Retinal pigment epithelial cell (primary cell): ENCODE measurements at places on chromosomes 3 and 15.

GRCh38 chr15:45892182-45892581 lies 257.4 kb downstream of the SQOR start:
- DNase-seq, result no peak

- peak; percentile 11 for DNase-seq
These were observed 33.4 kb upstream of the RAD18 start for GRCh38 chr3:8996681-8997121.

- DNase-seq, result no peak
These were observed 253.7 kb upstream of the THBS1 start for GRCh38 chr15:39327005-39327730.

GRCh38 chr3:117853923-117854668 lies 1144.5 kb downstream of the TUSC7 start:
- no peak for DNase-seq

GRCh38 chr3:49377483-49377882 lies 19.3 kb upstream of the GPX1 start:
- DNase-seq, result no peak

DNA sequence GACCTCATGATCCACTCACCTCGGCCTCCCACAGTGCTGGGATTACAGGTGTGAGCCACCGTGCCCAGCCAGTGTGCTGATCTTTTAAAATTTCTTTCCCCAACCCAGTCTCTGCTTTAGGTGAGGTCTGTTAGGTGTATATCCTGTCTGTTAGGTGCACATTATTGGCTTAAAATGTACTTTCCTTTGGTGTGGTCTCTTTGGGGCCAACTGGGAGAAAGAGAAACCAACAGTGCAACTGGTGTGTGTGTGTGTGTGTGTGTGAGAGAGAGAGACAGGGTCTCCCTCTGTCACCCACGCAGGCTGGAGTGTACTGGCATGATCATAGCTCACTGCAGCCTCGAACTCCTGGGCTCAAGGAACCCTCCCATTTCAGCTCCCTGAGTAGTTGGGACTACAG lies 50.3 kb upstream of the GNB5 start:
- no peak for DNase-seq

- DNase-seq, result peak; percentile 12
These were observed 470.4 kb downstream of the ROBO1 start for GRCh38 chr3:79297245-79297960.

DNA sequence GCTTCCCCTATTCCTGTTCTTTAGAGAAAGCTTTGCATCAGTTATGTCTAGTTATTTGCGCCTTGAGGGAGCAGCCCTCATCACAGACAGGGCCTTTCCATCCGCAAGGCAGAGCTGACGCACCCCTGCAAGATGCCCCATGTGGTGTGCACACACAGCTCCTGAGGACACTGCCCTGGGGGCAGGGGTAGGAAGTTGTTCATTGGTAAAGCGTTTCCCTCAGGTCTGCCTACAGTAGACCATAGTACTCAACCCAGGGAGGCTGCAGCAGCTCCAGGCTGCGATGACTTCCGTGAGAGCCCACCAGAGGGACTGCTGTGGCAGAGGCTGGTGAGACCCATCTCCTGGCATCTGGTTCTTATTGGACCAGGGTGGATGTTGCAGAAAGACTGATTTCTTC lies 55.1 kb upstream of the PLXNA1 start:
- no peak for DNase-seq

DNA sequence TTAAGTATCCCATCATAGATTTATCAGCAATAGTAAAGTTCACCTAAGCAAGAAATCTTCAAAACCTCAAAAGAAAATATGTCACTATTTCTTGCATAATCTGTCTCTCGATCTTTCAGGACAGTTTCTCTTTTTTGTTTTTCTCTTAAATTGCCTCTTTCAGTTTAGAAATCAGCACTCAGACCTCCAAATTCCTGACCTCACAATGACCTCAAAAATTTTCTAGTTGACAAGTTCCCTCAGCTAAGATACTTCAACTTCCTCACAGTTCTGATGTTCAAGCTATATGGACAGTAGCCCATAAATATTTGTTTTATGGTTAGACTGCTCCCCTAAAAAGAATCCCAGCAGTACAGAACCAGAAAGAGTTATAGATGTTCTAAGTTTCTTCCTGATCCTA lies 24.1 kb downstream of the SLC24A5 start:
- no peak for DNase-seq

- DNase-seq, result no peak
These were observed 133.5 kb downstream of the PDZRN3 start for GRCh38 chr3:73491287-73491662.

DNA sequence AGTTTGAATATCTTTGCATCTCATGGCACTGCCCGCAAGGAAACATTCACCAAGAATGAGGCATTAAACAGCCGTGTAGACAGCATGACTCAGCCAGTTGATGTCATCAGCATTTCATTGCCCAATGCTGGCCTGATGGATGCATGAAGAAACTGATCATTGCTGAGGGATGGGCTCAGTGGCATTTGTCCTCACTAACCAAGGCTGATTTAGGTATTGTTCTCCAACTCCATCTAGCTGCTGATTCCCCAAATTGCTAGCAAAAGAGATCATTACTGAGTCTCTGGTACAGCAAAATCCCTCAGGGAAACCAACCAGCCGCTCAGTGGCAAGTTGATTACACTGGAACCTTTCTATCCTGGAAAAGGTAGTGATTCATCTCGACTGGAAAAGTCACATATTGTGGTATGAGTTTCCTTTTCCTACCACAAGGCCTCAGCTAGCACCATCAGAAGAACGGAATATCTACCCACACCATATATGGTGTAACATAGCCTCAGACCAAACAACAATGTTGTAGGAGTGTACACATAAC lies 186.5 kb upstream of the GAP43 start:
- peak; percentile 74 for DNase-seq

GRCh38 chr3:197001972-197002700 lies 27.5 kb downstream of the MELTF start:
- DNase-seq, result no peak

- DNase-seq, result no peak
These were observed 239.1 kb upstream of the GADL1 start for GRCh38 chr3:31133541-31133940.

DNA sequence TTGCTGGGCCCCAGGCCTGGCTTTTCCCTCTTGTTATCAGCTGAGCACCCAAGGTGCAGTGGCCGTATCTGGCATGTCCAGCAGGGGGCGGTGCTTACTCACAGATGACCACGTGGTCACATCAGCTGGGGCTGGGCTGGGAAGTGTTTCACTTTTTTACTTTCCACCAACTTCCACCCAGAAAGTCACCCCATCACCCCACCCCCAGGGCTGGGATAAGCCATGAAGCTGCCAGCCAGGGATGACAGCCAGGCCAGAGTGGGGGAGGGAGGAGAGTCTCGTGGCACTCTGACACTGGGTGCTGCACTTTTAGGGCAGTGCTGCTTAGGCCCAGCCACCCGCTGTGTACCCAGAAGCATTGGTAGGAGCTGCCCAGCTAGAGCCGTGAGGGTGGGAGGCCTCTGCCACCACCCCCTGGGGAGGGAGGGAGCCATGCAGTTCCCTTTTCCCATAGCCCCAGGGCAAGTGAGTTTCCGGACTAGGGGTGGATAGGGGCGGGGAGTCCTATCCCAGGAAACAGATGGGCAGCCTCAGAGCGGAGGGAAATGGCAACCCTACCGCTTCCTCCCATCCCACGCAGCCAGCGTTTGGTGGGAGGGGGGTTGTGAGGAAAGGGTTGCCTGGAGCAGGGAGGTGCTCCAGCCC lies 6.1 kb downstream of the PPCDC start:
- DNase-seq, result no peak

DNA sequence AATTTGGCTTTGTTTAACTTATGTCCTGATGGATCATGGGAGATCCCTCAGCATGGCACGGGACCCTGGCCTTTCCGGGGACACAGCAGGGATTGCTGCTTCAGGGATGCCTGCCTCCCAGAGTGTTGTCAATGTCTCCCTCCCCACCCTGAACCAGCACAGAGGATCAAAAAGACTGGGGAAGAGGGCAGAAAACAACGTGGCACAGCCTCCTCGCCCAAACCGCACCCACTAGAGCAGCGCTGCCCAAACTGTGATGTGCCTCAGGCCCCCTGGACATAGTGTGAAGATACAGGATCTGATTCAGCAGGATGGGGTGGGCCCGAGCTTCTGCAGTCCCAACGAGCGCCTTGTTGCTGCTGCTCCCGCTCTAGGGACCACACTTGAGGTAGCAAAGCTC lies 34.5 kb downstream of the SLC6A20 start:
- DNase-seq, result no peak

GRCh38 chr3:195828762-195829161 lies 17.0 kb upstream of the MUC4 start:
- DNase-seq, result no peak

DNA sequence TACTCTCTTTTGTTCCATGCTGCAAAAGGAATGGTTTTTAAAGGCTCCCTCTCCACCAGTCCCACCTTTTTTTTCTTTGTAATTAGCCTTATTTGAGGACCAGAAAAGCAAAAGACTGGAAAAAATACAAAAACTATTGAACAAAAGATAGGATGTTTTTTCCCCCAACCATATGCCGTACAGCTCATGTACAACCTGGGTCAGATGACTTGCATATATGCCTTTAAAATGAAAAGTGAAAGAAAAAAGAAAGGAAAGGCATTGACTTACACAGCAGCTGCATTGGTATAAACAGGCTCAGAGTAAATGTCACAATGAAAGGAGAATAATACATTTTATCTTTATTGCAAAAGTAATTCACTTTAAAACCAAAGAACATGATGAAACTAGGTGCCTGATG lies 69.5 kb upstream of the CMC1 start:
- DNase-seq, result no peak

GRCh38 chr15:67794832-67795574 lies 30.3 kb upstream of the SKOR1 start:
- no peak for DNase-seq

DNA sequence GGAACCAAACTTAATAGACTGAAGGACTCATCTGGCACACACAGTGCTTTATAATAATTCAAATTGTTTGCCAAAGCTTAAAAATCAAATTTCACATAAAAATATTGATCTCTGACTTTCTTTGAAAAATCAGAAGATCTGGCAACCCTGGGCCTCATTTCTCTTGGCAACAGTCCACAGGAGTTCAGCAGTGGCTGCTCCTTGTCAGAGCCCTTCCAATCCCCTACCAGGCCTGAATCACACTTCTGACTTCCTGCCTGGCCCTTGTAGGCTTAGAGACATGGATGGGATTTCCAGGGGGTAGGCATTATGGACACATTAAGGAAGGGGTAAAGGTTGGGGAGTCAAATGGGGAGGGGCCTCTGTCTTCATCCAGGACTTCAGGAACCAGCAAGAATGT lies 55.5 kb downstream of the PLS1 start:
- DNase-seq, result no peak

- no peak for DNase-seq
These were observed 1.7 kb downstream of the PLCD1 start for GRCh38 chr3:38027466-38028465.

DNA sequence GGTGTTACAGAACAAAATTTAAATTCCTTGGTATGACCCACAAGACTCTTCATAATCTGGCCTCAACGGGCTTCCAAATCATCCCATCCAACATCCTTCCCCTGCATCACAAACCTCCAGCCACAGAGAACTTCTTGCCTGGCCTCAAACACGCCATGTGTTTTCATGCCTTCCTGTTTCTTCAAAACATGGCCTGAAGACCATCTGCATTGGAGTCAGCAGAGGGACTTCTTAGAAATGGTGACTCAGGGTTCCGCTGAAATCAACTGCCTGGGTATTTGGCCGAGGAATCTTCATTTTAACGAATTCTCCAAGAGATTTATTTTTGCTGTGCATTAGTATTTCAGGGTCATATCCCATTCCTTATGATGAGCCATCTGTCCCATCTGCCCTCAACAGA lies 138.1 kb upstream of the RAP2B start:
- DNase-seq, result no peak
